ENCODE measurements at places on chromosomes 11 and 22. TPM values are rescaled to one million over a fixed set of nuclear protein-coding genes. Genes with fewer than 3 reads are reported as not detected.

GRCh38 chr11:75557666-75558494 is 4.2 kb upstream of the SERPINH1 start:
- DNase-seq: no peak
- H3K4me3 ChIP-seq: no peak overlapping the region
- no peaks in the 10 kb centered on the region for H3K36me3 ChIP-seq
- H3K4me1 ChIP-seq: peaks cover 6% of the 10 kb centered on the region

GRCh38 chr22:42414565-42415303 is 17.5 kb downstream of the NFAM1 start:
- H3K27me3 ChIP-seq: peaks cover 1% of the 10 kb centered on the region
- no peak for DNase-seq
- no peaks in the 10 kb centered on the region for H3K36me3 ChIP-seq
- H3K4me3 ChIP-seq: no peak overlapping the region
- H3K27ac ChIP-seq: no peak overlapping the region

DNA sequence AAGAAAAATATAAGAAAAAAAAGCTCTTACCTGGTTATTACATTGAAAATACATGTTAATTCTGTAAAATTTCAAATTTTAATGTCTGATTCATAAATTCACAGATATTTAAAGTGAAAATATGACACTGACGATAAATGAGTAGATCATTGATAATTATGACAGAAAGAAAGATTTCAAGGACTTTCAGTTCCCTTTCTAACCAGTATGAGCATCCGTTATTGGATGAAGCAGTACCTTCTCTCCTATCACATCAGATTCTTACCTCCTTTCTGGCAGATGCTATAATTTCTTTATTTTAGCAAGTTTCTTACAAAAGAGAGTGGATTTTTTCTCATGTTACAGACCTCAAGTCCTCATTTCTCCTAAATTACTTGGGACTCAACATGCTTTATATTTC is 847.3 kb downstream of the JRKL start:
- no peaks in the 10 kb centered on the region for H3K27me3 ChIP-seq
- no peak overlapping the region for H3K27ac ChIP-seq
- no peak for DNase-seq
- H3K36me3 ChIP-seq: no peaks in the 10 kb centered on the region
- no peaks in the 10 kb centered on the region for H3K4me1 ChIP-seq

DNA sequence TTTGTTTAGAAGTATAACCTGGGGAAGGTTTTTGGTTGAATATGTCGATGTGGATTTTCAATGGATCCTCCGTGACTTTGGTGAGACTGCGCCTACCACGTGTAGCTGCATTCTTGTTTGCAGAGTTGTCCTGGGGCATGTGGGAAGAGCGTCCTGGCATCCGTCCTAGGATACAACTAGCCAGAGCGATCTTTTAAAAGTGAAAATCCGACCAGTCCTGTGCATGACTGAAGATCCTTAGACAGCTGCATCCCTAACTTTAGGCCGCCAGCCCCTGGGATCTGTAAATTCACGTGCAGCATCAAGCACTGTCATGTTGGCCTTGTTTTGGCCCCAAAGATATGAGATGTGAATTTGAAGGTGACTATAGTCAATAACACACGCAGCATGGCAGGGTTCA is 22.4 kb upstream of the THY1 start:
- H3K27me3 ChIP-seq: peaks cover 2% of the 10 kb centered on the region
- H3K36me3 ChIP-seq: no peaks in the 10 kb centered on the region
- no peak for DNase-seq
- no peak overlapping the region for H3K4me3 ChIP-seq
- H3K27ac ChIP-seq: no peak overlapping the region
- peaks cover 22% of the 10 kb centered on the region for H3K4me1 ChIP-seq

The OR10D3 gene
- not detected for total RNA-seq

The DAGLA gene
- total RNA-seq: 0.07 TPM

All from activated T-helper 2 cell treated with anti-CD3 and anti-CD28 coated beads, Interferon-gamma antibody, Interleukin-2, Interleukin-4, amounts not matched to agents 10 μg/mL and 5 μg/mL and 100 μg/mL, durations not matched to agents 14 hours and 24 hours and 36 hours (primary cell).